OCI-LY7 (cell line): ENCODE measurements at places on chromosomes 11 and 22.

- DNase-seq: no peak
These were observed 13.2 kb downstream of the MPZL3 start for GRCh38 chr11:118238929-118239328.

DNA sequence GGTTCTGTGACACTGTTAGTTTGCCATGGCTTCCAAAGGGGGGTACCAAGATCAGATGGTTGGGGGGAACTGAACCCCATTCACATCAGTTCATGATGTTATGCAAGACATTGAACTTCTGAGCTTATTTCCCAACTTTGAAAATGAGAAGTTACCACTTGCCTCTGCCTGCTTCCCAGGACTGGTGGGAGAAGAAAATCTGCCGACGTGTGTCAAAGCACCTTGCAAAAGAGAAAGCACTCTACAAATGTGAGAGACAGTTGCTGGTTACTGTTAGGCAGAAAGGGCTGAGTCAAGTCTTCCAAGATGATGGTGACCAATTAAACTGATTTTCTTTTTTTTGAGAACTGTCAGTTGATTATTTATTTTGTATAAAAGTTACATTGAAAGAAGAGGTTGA, 45.6 kb downstream of the SMCO4 start:
- no peak for DNase-seq

DNA sequence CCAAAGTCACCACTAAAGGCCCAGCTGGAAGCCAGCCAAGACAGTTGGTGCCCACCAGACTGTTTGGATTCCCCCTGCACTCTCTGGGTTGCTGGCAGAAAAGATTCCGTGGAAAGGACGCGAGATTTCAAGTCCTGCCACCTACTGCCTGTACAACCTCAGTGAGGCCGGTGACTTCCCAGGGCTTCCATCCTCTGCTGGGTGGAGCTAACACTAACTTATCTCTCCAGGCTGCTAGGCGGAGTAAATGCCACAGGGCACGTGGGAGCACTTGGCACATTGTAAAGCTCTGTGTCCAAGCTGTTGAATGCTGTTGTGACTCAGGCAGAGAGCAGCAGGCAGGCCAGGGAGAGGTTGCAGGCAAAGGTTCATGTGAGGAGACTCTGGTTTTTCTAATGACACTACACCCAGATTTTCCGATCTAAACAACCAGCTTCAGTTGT, 50.9 kb upstream of the CDON start:
- DNase-seq: no peak

DNA sequence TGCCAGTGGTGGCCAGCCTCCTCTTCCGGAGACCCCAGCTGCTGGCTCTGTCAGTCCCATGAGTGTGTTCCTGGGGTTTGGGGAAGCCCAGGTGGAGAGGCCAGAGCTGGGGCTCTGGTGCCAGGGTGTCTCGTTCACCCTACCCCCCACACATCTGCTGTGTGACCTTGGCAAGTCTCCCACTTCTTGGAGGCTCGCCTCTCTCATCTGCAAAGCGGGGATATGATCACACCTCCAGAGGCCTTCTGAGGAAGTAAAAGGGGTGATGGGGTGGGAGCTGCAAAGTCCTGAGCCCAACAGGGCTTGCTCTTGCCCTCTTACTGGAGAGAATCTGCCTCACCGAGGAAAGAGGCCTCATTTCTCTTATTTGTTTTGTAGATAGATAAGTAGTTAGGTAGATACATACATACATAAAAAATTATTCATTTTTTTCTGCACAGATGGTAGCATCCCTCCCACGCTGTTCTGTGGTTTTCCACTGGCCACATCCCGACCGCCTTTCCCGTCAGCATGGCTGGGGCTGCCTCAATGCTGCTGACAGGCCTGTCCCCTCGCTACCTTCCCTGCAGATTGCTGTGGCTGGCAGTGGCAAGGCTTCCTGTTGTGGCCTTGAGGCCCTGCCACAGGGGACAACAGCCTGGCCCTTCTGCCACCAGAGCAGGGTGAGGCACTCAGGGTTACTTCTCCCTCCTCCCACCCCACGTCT, 23.9 kb downstream of the MYO7A start:
- no peak for DNase-seq

GRCh38 chr11:16820324-16821092, 82.1 kb downstream of the C11orf58 start:
- peak; percentile 70 for DNase-seq
